Forelimb muscle (tissue), 1 donor: ENCODE measurements at places on chromosomes 1 and 21.

GRCh38 chr21:39632796-39633442 lies 20.2 kb downstream of the B3GALT5 start:
- no peak for DNase-seq

- no peak for DNase-seq
These were observed 139.6 kb downstream of the ZNF644 start for GRCh38 chr1:90882221-90882620.

DNA sequence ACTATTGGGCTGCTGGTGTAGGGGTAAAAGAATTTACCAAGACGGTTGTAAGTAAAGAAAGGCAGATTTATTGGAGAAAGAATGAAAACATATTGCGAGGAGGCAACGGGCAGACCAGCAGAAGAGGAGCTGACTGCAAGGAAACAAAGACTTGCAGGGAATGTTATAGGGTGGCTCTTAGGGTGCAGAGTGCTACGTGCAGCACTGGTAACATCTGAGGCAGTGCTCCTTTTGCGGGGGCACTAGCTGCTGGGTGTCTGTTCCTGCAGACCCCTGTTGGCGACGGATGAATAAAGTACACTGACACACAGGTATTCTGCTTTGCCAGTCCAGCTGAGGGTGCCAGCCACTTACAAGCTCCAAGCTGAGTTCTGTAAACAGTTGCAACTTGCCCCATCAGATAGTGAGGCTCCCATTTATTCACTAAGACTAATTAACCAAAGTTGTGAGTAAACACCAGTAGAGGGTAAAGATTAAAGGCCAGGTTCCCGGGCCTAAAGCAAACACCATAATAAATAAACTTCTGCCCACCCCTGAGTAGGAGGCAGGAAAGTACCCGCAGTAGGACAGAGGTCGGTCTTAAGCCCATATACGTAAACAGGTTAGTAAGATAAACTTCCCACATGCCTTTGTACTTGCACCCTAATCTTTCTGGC lies 140.2 kb upstream of the KCNK1 start:
- DNase-seq = no peak

DNA sequence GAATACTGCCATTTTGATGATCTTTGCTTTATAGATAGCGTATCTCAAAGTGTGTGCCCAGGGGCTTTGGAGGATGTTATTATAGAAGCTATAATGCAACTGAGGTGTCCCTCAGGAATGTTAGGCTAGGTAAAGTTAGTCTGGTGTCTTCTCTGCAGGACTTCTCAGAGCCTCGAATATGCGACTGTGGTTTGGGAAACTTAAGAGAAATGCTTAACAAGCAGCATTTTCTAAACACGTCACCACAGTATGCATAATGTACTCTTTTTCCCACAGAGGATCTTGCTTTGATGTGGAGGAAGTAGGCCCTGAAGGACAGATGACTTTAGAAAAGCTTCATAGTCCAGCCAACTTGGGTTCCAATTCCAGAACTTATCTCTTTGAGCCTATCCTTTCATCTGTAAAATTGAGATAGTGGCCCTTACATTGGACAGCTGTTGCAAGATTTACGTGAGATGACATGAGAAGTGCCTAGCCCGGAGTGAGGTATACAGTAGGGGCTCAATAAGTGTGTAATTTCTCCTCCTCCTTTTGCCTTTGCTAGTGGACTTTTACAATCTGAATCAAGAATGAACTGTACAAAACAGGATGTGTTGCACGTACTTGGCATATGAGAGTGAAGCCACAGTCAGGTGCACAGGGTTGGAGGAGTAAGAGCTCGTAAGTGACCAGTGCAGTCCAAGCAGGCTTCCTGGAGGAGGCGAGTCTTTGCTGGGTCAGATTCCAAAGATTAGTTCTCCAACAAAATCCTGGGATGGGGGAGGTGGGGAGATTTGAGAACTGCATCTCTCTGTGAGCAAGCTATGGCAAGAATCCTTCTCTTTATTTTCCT lies 29.7 kb upstream of the TRABD2B start:
- DNase-seq = no peak

- no peak for DNase-seq
These were observed 6.3 kb upstream of the CRYBG2 start for GRCh38 chr1:26359981-26360806.

- no peak for DNase-seq
These were observed 10.7 kb upstream of the SLC2A5 start for GRCh38 chr1:9079988-9080704.

GRCh38 chr1:24121406-24121805 lies 9.5 kb upstream of the MYOM3 start:
- DNase-seq = no peak

DNA sequence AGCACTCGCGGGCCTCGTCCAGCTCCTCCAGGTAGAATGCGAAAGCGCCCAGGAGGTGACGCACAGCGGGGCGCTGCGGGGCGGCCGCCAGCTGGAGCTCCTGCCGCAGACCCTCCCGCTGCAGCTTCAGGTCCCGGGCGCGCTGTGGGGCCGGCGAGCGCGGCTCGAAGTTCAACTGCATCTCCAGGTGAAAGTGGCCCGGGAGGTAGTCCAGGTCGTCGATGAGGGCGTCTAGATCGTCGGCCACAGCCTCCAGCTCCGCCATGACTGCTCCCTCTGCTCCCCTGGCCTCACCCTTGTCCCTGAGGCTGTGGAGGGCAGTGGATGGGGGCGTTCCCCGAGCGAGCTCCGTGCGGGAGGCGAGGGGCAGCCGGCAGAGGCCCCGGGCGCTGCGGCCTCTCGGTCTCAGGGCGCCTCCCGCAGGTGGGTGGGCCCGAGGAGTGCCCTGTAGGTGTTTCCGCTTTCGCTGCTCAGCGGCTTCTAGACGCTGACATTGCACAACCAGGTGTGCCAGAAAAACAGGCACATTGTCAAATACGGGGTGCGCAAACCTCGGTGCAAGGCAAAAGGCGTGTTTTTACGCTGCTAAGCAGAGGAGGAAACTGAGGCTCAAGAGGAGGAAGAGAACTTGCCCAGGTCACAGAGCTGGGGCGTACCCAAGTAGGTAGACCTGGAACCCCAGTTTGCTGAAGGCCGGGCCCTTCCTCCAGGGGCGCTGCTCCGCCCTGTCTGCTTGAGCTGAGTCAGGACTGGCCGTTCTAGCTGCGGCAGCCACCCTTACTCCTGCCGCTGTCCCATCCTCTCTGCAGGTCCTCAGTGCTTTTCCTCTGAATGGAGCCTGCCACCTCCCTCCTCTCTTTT lies at the start of gene TTC22:
Gene TTC22 (minus strand): TSS at position 425 of the 861 bp plus-strand sequence. CDS start 160 bp downstream, at position 265.
- no peak for DNase-seq

GRCh38 chr1:208254862-208255261 lies 10.7 kb upstream of the PLXNA2 start:
- no peak for DNase-seq

DNA sequence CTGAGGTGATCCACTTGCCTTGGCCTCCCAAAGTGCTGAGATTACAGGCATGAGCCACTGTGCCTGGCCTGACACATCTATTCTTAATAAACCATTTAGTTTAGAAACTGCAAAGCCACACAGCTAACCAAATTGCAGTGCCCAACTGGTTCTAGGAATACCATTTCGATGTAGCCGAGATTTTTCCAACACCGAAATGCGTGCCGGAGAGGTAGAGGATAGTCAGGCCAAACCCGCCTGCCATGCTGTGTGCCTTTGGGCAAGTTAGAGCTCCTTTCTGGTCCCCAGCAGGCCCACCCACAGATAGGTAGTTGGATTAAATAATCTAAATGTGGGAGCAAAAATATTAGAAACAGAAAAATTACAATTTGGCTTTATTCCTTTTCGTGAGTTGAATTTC lies 254.4 kb downstream of the FOXD2 start:
- no peak for DNase-seq

DNA sequence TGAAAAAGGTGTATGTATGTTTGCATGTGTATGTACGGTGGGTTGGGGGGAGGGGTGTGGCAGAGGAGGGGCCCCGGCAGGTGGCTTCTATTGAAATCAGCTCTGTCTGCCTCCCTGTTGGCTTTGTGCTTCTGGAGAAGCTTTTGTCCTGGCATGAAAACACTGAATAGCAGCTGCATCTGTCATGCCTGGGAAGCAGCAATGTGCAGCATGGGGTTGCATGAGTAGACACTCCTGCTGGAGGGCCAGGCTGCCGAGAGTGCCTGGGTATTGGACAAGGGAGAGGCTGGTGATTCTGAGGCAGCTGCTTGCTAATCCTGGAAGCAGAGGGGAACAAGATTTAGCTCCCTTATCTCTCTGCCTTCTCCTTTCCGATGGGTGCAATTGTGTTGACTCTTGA lies 20.5 kb downstream of the MAPKAPK2 start:
- DNase-seq = no peak

DNA sequence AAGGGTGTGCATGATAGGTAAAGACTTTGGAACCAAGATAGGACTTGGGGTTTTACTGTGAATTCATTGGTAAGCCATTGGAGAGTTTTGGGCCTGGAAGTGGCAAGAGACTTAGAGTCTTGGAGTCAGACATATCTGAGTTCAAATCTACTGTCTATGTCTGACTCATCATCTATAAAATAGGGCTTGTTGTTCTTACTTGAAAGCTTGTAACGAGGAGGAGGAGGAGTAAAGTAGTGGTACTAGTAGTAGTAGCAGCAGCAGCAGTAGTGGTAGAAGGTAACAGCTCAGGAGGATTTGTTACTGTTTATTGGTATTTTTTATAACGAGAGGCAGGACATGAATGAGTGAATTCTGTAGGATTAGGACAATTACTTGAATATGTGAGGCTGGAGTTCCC lies 62.7 kb downstream of the CACHD1 start:
- no peak for DNase-seq

DNA sequence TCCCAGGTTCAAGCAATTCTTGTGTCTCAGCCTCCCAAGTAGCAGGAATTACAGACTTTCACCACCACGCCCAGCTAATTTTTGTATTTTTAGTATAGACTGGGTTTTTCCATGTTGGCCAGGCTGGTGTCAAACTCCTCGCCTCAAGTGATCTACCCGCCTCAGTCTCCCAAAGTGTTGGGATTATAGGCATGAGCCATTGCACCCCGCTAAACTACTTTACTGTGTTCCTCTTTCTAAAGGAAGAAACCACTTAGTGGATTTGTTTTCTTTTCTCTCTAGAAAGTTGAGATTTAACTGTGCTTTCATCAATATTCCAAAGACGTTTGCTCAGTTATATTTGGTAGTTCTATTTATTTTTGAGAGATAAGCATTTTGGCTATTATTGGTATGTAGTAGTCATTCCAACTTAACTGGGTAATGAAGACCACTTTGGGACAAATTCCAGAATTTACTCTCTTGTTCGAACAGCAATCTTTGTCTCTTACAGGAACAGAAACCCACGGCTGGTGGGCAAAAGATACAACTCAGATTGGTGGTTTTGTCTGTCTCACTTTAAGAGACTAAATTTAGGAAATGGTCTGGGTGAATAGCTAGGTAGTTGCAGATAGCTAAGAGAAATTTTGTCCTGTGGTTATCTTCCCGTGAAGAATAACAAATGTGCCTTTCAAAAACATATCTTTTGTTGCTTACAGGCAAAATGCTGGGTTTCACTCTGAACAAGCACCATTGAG lies 103.5 kb upstream of the CD55 start:
- no peak for DNase-seq

GRCh38 chr1:182185842-182186756 lies 124.6 kb upstream of the ZNF648 start:
- DNase-seq = no peak

- peak; percentile 64 for DNase-seq
These were observed 363.8 kb downstream of the PTPRC start for GRCh38 chr1:199002661-199003060.

GRCh38 chr1:156217871-156218270 lies 5.1 kb downstream of the PMF1 start:
- no peak for DNase-seq

GRCh38 chr21:41304068-41304720 lies 12.4 kb upstream of the FAM3B start:
- no peak for DNase-seq

DNA sequence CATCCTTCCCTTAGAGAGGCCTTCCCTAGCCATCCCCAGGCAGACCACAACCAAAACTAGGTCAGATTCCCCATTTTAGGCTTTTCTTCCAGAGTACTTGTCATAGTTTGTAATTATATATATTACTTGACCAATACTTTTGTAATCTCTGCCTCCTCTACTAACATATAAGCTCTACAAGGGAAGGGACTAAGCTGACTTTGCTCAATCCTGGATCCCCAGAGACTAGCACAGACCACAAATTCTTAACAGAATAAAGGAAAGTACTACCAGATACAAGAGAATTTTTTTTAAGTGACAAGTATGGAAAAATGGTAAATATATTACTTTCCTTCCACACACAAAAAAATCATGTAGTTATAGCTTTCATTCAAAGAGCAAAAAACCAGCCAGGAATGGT lies 2.0 kb downstream of the ZMYM6 start:
- no peak for DNase-seq
